Activated T-helper 9 cell treated with anti-CD3 and anti-CD28 coated beads, Interleukin-2, amount 50 U/mL, for 16 hours (primary cell): ENCODE measurements at places on chromosomes 6 and 20.

DNA sequence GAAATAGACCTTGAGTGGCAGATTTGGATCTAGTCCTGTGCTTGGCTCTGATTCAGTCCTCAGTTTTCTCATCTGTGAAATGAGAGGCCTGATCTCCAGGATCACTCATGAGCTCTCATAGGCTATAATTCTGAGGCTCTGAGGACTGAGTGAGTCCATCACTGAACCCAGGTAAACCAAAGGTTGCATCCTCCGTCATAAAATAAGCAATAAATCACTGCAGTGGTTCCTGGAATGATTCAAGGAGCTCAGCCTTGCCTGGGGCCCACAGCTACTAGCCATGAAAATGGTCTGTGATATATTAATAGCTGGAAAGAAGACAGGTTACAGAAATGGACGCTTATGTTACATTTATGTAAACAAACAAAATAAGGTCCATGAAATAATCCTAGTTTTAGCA is 124.8 kb downstream of the MAP3K7 start:
- no peak for DNase-seq

DNA sequence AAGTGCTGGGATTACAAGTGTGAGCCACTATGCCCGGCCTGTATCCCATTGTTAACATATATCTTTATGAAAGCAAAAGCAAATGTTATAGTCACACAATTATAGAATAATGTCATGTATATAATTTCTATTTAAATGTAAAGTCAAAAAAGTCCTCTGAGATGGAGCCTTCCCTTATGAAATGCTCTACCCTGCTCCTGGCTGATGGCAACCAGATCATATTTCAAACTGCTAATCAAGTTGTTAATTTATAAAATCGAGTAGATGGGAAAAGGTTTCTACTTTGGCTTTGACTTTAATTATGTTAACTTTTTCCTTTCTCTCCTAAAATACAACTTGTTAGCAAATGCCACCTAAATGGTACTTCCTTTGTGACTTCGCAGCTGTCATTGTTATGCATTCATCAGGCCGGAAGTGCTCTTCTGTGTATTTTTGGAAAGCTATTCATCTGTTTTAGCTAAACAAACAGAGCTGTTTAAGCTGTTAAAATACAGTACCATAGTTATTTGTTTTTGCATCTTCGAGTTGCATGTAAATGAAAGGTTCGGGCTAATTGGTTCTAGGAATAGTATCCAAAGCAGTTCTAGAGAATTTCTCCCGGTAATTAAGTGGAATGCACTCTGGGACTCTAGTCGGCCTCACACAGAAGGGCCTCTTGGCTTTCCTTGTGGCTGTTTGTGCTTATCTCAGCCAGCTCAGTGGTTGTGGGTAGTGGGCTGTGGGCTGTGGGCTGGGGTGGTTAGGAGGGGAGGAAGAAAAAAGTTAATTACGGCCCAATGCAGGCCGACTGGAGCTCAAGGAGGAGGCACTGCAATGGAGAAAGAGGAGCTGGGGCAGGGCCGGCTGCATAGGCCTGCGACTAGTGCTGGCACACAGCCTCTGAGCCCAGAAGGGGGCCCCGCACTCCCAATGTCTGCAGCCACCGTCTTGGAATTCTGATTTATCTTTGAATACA is 34.8 kb downstream of the SLC35D3 start:
- DNase-seq = no peak

DNA sequence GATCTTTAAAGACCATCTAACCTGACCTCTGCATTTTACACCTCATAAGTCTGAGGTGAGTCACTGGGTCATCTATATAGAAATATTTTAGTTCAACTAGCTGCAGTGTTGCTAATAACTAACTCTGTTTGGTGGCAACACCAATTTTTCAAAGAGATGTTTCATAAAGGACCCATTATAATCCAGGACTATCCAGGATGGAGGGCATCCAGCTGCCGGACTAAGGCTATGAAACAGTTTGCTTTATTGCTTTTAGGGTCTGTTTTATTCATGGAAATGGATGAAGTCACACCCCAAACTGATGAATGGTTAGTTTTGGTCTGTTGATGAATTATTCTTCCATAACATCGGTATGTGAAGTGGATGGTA is 204.2 kb upstream of the GMDS start:
- no peak for DNase-seq

DNA sequence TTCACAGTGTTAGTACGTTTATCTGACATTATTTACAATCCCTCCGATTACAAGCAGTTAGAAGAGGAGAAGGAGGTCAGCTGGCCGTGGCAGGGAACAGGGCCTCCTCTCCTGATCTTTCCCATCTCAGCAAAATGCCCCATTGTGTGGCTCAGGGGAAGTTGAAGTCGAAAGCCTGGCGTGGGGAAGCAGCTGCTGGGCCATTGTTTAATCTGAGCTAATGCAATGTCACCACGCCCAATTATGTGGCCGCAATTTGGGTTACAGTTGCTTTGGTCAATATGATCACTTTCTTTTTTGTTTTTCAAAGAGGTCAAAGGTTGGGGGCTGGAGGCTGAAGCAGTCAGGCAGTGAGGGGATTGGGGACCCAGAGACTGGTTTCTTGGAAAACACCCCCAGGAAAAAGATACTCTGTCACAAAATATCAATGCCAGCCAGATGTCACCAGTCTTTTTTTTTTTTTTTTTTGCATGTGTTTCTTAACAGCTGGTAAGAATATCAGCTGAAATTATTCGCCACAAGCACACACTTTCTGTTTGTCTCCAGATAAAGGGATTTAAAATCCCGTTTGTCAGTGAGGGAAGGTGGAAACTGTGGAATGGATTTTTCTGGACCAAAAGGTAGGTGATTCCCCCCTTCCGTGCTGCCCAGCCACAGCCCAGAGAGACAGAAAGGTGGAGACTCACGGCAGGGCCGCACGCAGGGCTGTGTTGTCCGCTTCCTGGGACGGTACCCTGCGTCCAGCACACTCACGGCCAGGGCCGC is 24.6 kb downstream of the DLL1 start:
- no peak for DNase-seq

DNA sequence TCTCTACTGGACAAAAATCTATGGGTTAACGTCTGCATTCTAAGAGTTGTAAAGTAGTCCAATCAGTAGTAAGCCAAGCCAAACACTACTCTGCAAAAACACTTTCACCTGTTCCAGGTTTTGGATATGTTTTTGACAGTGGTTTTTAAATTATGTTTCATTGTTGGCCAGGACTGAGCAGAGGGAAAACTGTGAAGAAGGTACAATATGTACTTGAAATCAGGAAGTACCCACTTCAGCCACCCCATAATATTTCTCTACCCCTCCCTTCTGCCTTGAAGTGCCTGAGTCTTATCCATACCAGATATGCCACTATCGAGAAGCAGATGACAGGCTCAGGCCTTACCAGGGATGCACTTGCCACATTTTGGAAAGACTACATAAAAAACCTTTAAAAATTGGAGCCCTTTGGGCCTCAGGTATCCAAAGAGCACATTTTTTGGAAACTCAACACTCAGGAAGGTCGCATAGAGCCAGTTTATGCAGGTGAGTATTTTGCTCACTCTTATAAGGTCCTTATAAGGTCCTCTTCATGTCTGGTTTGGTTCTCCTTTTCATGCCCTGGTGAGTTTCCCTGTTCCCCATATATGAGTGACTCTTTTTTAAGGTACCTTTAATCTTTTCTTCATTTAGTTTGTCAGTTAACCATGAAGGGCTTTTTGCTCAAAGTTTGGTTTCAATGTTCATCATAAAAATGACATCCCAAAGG is 859.3 kb upstream of the FLRT3 start:
- DNase-seq = no peak

DNA sequence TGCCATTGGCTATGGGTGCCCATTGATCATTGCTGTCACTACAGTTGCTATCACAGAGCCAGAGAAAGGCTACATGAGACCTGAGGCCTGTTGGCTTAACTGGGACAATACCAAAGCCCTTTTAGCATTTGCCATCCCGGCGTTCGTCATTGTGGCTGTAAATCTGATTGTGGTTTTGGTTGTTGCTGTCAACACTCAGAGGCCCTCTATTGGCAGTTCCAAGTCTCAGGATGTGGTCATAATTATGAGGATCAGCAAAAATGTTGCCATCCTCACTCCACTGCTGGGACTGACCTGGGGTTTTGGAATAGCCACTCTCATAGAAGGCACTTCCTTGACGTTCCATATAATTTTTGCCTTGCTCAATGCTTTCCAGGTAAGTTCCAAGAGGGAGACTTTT is 16.4 kb downstream of the ADGRF4 start:
- DNase-seq = no peak

DNA sequence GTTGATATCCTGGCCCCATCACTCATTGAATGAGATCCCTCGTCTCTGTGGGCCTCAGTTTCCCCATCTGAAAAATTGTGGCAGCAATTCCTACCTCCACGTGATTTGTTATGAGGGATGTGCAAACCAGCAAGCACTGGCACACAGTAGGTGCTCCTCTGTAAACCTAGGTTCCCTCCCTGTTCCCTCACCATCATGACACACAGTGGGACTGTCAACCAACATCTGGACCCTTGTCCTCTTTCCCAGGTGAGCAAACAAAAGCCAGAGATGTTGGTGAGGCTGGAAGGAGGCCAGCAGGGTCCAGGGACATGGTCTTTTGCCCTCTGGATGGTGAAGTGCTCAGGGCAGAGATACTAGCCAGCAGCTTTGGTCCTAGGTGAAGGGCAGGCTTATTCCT is 26.1 kb downstream of the RSPO4 start:
- no peak for DNase-seq

DNA sequence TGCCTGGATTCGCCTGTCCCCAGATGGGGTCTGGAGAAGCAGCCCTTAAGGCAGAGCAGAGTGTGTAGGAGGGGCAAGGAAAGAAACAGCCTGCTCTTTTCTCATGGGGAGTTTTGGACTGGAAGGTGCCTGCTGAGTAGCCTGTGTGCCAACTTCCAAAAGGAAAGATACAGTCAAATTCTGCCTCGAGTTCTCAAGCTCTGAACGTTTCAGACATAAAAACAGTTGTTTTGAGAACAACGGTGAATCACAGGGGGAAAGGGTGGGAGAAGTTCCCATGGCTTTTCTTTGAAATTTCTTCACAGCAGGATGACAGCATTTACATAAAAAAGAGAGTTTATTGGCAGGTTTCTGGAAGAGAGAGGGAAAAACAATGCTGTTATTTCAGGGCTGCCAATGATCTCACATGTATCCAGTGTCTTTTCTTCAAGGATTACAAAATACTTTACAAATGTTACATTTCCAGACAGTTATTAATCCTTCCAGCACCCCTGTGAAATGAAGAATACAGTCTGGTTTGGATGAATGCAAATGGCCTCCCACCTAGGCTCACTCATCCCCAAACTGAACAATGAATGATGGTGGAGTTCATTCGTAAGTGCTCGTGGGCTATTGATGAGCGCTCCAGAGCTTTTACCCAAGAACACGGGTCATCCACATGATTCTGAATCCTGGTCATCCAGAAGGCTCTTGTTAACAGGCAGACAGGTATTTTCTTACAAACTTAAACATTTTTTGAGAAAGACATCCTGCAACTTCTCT is 33.8 kb upstream of the ECI2 start:
- DNase-seq = no peak
